ENCODE measurements at places on chromosomes 2 and 18. TPM values are rescaled to one million over a fixed set of nuclear protein-coding genes. Genes with fewer than 3 reads are reported as not detected.

Gene ARPC2
- total RNA-seq = 632 TPM

Gene DSC1
- not detected for total RNA-seq

Gene RAX
- not detected for total RNA-seq

Gene FSIP2
- 0.05 TPM for total RNA-seq

- H3K36me3 ChIP-seq = no peaks in the 10 kb centered on the region
- H3K27me3 ChIP-seq = peaks cover 4% of the 10 kb centered on the region
- DNase-seq = no peak
- no peak overlapping the region for H3K27ac ChIP-seq
Observed at GRCh38 chr2:235858881-235859280, 309.3 kb downstream of the GBX2 start.

GRCh38 chr2:230569298-230569697, 143.3 kb upstream of the CAB39 start:
- H3K36me3 ChIP-seq = peaks cover 3% of the 10 kb centered on the region
- no peak overlapping the region for H3K4me3 ChIP-seq
- H3K4me1 ChIP-seq = peaks cover 3% of the 10 kb centered on the region
- no peaks in the 10 kb centered on the region for H3K27me3 ChIP-seq
- peak overlapping the region; percentile 16 for H3K27ac ChIP-seq

GRCh38 chr2:25349397-25349796, 7.7 kb upstream of the DNMT3A start:
- no peak overlapping the region for H3K4me3 ChIP-seq
- peaks cover 39% of the 10 kb centered on the region for H3K4me1 ChIP-seq
- H3K36me3 ChIP-seq = no peaks in the 10 kb centered on the region
- no peak for DNase-seq
- H3K27me3 ChIP-seq = peaks cover 2% of the 10 kb centered on the region

DNA sequence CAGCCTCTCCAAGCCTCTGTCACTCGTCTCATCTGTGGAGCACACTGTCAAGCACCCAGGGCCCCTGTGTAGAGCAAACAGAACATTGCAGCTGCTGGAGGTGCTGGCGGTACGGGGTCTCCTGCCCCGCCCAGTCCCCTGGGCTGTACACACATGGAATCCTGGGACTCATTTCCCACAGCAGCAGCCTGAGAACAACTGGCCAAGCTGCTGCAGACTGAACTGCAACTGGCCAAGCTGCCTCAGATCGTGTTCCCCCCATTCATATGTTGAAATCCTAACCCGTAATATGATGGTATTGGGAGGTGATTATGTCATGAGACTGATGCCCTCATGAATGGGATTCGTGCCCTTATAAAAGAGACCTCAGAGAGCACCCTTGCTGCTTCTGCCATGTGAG, 130.5 kb downstream of the NCK2 start:
- DNase-seq = no peak
- peak overlapping the region; percentile 75 for H3K27ac ChIP-seq
- no peaks in the 10 kb centered on the region for H3K27me3 ChIP-seq
- peaks cover 100% of the 10 kb centered on the region for H3K4me1 ChIP-seq

- H3K27me3 ChIP-seq = no peaks in the 10 kb centered on the region
- H3K36me3 ChIP-seq = no peaks in the 10 kb centered on the region
- H3K4me3 ChIP-seq = peak overlapping the region; percentile 90
- H3K27ac ChIP-seq = peak overlapping the region; percentile 99
- DNase-seq = peak; percentile 13
- peaks cover 6% of the 10 kb centered on the region for H3K4me1 ChIP-seq
Observed at GRCh38 chr2:177553176-177553884, 160.8 kb downstream of the AGPS start.

- H3K4me1 ChIP-seq = no peaks in the 10 kb centered on the region
- H3K27ac ChIP-seq = no peak overlapping the region
- no peak for DNase-seq
Observed at GRCh38 chr18:33863912-33864311, 285.9 kb downstream of the ASXL3 start.

- H3K4me3 ChIP-seq = no peak overlapping the region
- no peak for DNase-seq
- no peaks in the 10 kb centered on the region for H3K36me3 ChIP-seq
- H3K4me1 ChIP-seq = peaks cover 32% of the 10 kb centered on the region
- peaks cover 4% of the 10 kb centered on the region for H3K27me3 ChIP-seq
Observed at GRCh38 chr2:46430413-46430812, 49.0 kb upstream of the TMEM247 start.

DNA sequence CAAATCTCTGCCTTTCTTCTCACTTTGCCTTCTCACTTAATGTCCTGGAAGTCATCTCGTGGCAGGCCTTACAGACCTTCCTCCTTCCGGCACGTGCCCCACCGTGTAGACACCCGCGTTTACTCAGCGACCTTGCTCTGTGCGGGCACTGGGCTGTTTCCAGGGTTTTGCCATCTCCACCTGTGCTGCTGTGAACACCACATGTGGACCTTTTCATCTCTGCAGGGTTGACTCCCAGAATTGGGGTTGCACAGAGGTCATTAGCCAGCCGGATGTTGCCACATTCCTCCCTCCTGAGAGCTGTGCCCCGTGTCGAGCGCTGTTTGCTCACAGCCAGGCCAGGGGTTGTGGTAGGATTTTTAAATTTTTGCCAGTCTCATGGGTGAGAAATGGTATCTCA, 25.4 kb downstream of the KCNG2 start:
- no peaks in the 10 kb centered on the region for H3K36me3 ChIP-seq
- H3K4me3 ChIP-seq = no peak overlapping the region
- DNase-seq = no peak
- H3K4me1 ChIP-seq = peaks cover 7% of the 10 kb centered on the region
- H3K27ac ChIP-seq = no peak overlapping the region

DNA sequence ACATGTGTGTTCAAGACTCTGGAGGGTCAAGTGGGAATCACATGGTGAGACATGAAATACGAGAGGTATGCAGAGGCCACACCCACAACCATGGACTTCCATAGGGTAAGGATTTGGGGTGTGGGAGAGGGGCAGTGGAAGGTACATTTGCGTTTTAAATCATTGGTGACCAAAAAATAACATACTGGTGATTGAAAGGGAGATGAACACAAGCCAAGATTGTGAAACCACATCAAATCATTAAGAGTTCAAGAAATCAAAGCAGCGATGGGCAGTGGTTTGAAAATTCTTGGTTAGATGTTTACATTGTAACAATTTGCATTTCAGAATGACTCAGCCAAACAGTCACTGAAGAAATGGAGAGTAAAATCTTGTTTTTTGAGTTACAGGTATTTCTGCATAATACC, 1.9 kb upstream of the CABYR start:
- H3K27ac ChIP-seq = peak overlapping the region; percentile 9
- H3K36me3 ChIP-seq = peaks cover 3% of the 10 kb centered on the region
- H3K4me1 ChIP-seq = peaks cover 20% of the 10 kb centered on the region
- H3K27me3 ChIP-seq = peaks cover 10% of the 10 kb centered on the region
- no peak for DNase-seq
- no peak overlapping the region for H3K4me3 ChIP-seq

GRCh38 chr18:70491734-70492348, 203.0 kb downstream of the SOCS6 start:
- H3K36me3 ChIP-seq = no peaks in the 10 kb centered on the region
- H3K27me3 ChIP-seq = peaks cover 2% of the 10 kb centered on the region
- DNase-seq = peak; percentile 74
- H3K4me3 ChIP-seq = no peak overlapping the region
- peaks cover 2% of the 10 kb centered on the region for H3K4me1 ChIP-seq
- no peak overlapping the region for H3K27ac ChIP-seq

DNA sequence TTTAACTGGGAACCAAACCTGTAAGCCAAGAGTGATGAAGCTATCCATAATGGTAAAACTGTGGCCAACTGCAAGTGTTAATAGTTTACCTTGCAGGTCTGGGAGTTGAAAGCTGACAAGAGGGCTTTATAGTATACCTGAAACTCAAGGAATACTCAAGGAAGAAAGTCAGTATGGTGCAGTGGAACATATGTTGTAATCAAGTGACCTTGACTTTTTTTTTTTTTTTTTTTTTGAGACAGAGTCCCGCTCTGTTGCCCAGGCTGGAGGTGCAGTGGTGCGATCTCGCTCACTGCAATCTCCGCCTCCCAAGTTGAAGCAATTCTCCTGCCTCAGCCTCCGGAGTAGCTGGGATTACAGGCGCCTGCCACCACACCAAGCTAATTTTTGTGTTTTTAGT, 27.6 kb downstream of the VIL1 start:
- no peak overlapping the region for H3K27ac ChIP-seq
- H3K4me1 ChIP-seq = no peaks in the 10 kb centered on the region
- H3K27me3 ChIP-seq = no peaks in the 10 kb centered on the region
- no peak for DNase-seq

DNA sequence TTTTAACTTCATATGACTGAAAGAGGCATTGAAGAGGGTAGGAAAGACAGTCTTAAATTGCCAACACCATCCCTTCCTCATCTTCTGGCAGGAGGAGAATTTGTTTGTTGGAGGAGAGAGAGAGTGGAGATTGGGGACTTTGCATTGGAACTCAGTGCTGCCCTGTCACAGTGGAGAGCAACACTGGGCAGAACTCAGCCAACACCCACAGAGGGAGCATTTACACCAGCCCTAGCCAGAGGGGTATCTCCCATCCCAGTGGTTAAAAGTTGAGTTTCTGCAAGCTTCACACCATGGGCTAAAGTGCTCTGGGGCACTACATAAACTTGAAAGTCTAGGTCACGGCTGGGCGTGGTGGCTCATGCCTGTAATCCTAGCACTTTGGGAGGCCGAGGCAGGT, 174.1 kb downstream of the ANKRD30B start:
- no peak overlapping the region for H3K4me3 ChIP-seq
- H3K27ac ChIP-seq = no peak overlapping the region
- no peaks in the 10 kb centered on the region for H3K36me3 ChIP-seq
- peaks cover 1% of the 10 kb centered on the region for H3K27me3 ChIP-seq

GRCh38 chr2:159758686-159759085, 39.3 kb downstream of the CD302 start:
- H3K4me1 ChIP-seq = peaks cover 4% of the 10 kb centered on the region
- no peaks in the 10 kb centered on the region for H3K27me3 ChIP-seq
- H3K4me3 ChIP-seq = no peak overlapping the region
- peaks cover 39% of the 10 kb centered on the region for H3K36me3 ChIP-seq
- no peak overlapping the region for H3K27ac ChIP-seq

DNA sequence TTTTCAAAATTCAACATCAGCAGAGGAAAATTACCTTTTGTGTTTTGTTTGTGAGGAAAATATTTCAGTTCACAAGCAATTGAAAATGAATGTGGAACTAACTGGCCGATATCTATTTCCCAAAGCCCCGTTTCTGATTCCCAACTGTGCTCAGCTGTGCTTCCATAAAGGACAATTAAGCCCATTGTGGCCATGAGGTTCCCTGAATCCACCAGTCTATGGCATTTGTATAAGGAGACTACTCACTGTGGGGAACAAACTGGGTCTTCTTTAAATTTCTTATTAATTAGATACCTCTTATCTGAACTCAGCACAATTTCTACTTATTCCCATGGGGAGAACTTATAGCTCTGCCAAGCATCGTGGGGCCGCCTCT, 31.4 kb upstream of the AGAP1 start:
- H3K27me3 ChIP-seq = peaks cover 31% of the 10 kb centered on the region
- H3K4me1 ChIP-seq = no peaks in the 10 kb centered on the region
- H3K36me3 ChIP-seq = no peaks in the 10 kb centered on the region
- H3K4me3 ChIP-seq = no peak overlapping the region
- no peak overlapping the region for H3K27ac ChIP-seq

DNA sequence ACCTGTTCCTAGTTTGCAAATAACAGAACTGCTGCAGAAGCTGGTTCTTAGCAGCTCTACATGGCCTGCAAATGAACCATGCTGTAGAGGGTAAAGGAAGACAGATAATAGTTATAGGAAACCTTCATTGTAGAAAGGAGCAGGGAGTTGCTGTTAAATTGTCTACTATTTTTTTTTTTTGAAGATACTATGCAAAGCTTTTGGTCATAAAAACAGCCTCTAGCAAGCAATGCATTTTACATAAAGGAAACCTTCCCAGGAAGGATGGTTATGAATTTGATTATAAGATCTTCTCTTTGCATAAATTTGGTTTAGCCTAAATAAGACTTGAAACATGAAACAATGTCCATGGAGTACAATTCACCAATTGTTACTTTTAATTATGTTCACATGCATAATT, 793.4 kb downstream of the SLC4A3 start:
- no peak overlapping the region for H3K4me3 ChIP-seq
- no peaks in the 10 kb centered on the region for H3K36me3 ChIP-seq

GRCh38 chr2:144580521-144581161, 60.7 kb upstream of the ZEB2 start:
- no peaks in the 10 kb centered on the region for H3K36me3 ChIP-seq
- no peak overlapping the region for H3K27ac ChIP-seq
- peaks cover 24% of the 10 kb centered on the region for H3K27me3 ChIP-seq
- no peak for DNase-seq
- H3K4me3 ChIP-seq = no peak overlapping the region

DNA sequence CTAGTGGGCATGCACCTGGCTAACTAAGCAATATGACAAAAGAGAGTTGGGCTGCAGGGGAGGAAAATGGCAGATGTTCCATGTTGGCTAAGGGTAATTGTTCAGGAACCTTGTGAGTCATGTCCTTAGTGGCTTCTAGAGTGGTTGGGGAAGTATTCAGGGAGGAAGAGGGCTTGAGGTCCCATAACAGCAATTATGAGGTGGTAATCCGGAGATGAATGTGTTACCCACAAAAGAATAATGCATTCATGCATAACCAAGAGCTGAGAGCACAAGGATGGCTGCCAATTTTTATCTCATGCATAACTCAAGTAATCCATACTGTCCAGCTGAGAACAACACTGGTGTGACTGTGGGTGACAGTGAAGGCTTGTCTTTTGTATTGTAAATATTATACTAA, 42.9 kb downstream of the TMEFF2 start:
- peaks cover 5% of the 10 kb centered on the region for H3K27me3 ChIP-seq
- no peaks in the 10 kb centered on the region for H3K36me3 ChIP-seq
- no peak overlapping the region for H3K27ac ChIP-seq
- DNase-seq = no peak
- no peak overlapping the region for H3K4me3 ChIP-seq

GRCh38 chr2:46001741-46002506, 295.3 kb upstream of the EPAS1 start:
- peaks cover 6% of the 10 kb centered on the region for H3K36me3 ChIP-seq
- no peaks in the 10 kb centered on the region for H3K4me1 ChIP-seq
- no peak overlapping the region for H3K27ac ChIP-seq
- no peak for DNase-seq

- H3K27me3 ChIP-seq = no peaks in the 10 kb centered on the region
- H3K36me3 ChIP-seq = peaks cover 22% of the 10 kb centered on the region
- no peak for DNase-seq
- H3K27ac ChIP-seq = no peak overlapping the region
Observed at GRCh38 chr2:3588084-3588483, 6.8 kb upstream of the COLEC11 start.

GRCh38 chr18:48284743-48285142, 124.4 kb downstream of the ZBTB7C start:
- H3K4me3 ChIP-seq = no peak overlapping the region
- H3K4me1 ChIP-seq = no peaks in the 10 kb centered on the region
- H3K27ac ChIP-seq = no peak overlapping the region
- no peaks in the 10 kb centered on the region for H3K36me3 ChIP-seq
- DNase-seq = no peak

All from activated CD4-positive, alpha-beta T cell treated with anti-CD3 and anti-CD28 coated beads for 36 hours (primary cell).